ENCODE measurements at places on chromosomes 5 and 9.

GRCh38 chr9:105414947-105415661, 32.7 kb upstream of the FSD1L start:
- H3K4me3 ChIP-seq, result no peak overlapping the region
- no peaks in the 10 kb centered on the region for H3K4me1 ChIP-seq
- no peaks in the 10 kb centered on the region for H3K27me3 ChIP-seq
- H3K27ac ChIP-seq, result no peak overlapping the region

GRCh38 chr5:68332556-68332955, 117.0 kb downstream of the PIK3R1 start:
- H3K27ac ChIP-seq, result no peak overlapping the region
- no peak for DNase-seq
- H3K4me1 ChIP-seq, result no peaks in the 10 kb centered on the region
- H3K27me3 ChIP-seq, result no peaks in the 10 kb centered on the region
- H3K36me3 ChIP-seq, result no peaks in the 10 kb centered on the region

GRCh38 chr5:50958852-50959457, 292.5 kb downstream of the PARP8 start:
- DNase-seq, result no peak
- no peaks in the 10 kb centered on the region for H3K27me3 ChIP-seq
- H3K4me3 ChIP-seq, result no peak overlapping the region
- no peaks in the 10 kb centered on the region for H3K36me3 ChIP-seq

GRCh38 chr5:90037646-90038045, 371.9 kb downstream of the CETN3 start:
- H3K4me3 ChIP-seq, result no peak overlapping the region
- no peak for DNase-seq
- H3K27ac ChIP-seq, result no peak overlapping the region
- no peaks in the 10 kb centered on the region for H3K4me1 ChIP-seq

DNA sequence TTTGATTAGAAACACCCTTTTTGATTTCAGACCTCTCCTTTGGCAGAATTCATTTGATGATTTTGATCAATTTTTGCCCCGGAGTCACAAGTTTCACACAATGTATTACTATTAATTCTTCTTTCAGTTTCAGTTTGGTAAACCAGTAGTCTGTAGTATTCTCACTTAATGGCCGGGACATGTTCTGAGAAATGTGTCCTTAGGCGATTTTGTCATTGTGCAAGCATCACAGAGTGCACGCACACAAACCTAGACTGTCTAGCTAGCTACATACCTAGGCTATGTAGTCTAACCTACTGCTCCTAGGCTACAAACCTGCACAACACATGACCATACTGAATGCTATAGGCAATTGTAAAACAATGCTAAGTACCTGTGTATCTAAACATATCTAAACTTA, 662.5 kb downstream of the IRX1 start:
- H3K4me3 ChIP-seq, result no peak overlapping the region
- H3K27me3 ChIP-seq, result no peaks in the 10 kb centered on the region
- H3K36me3 ChIP-seq, result no peaks in the 10 kb centered on the region
- no peak overlapping the region for H3K27ac ChIP-seq
- H3K4me1 ChIP-seq, result no peaks in the 10 kb centered on the region
- no peak for DNase-seq

- no peak overlapping the region for H3K27ac ChIP-seq
- H3K27me3 ChIP-seq, result no peaks in the 10 kb centered on the region
- no peaks in the 10 kb centered on the region for H3K4me1 ChIP-seq
- no peak overlapping the region for H3K4me3 ChIP-seq
These were observed 109.6 kb upstream of the CNTLN start for GRCh38 chr9:17025281-17025680.

DNA sequence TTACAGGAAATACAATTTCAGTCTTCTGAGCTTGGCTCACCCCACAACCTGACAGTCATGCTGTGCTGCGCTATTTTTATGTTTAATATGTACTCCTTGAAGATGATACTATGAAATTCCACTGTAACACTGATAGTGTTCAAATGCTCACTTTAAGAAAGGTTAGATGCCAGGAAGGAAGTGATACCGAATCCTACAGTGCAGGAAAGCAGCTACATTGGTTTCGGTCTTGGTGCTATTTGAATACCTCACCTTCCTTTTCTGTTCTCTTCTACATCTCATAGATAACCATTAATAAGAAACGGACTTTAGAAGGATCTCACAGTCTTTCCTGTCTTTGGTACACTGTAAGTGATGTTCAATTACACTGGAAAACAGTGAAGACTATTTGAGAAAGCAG, 117.6 kb downstream of the SEMA5A start:
- DNase-seq, result no peak
- no peaks in the 10 kb centered on the region for H3K27me3 ChIP-seq
- peaks cover 4% of the 10 kb centered on the region for H3K4me1 ChIP-seq
- no peak overlapping the region for H3K4me3 ChIP-seq

- no peak overlapping the region for H3K27ac ChIP-seq
- no peak overlapping the region for H3K4me3 ChIP-seq
- no peak for DNase-seq
- no peaks in the 10 kb centered on the region for H3K27me3 ChIP-seq
These were observed 6.5 kb upstream of the INSL6 start for GRCh38 chr9:5191985-5192384.

- no peaks in the 10 kb centered on the region for H3K27me3 ChIP-seq
- no peaks in the 10 kb centered on the region for H3K36me3 ChIP-seq
- no peak for DNase-seq
- H3K4me1 ChIP-seq, result no peaks in the 10 kb centered on the region
- H3K4me3 ChIP-seq, result no peak overlapping the region
- H3K27ac ChIP-seq, result no peak overlapping the region
These were observed 210.5 kb downstream of the PJA2 start for GRCh38 chr5:109199289-109199688.

DNA sequence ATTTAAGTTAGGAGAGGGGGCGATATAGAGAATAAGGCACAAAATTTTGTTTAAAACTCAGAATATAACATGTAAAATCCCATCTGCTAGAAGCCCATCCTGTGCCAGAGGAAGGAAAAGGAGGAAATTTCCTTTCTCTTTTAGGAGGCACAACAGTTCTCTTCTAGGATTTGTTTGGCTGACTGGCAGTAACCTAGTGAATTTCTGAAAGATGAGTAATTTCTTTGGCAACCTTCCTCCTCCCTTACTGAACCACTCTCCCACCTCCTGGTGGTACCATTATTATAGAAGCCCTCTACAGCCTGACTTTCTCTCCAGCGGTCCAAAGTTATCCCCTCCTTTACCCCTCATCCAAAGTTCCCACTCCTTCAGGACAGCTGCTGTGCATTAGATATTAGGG, 18.3 kb downstream of the MOCS2 start:
- DNase-seq, result no peak
- peaks cover 3% of the 10 kb centered on the region for H3K4me1 ChIP-seq
- no peaks in the 10 kb centered on the region for H3K36me3 ChIP-seq
- peak overlapping the region; percentile 5 for H3K27ac ChIP-seq
- no peaks in the 10 kb centered on the region for H3K27me3 ChIP-seq

- no peak overlapping the region for H3K4me3 ChIP-seq
- no peaks in the 10 kb centered on the region for H3K27me3 ChIP-seq
- H3K4me1 ChIP-seq, result no peaks in the 10 kb centered on the region
- H3K36me3 ChIP-seq, result no peaks in the 10 kb centered on the region
- no peak overlapping the region for H3K27ac ChIP-seq
These were observed 53.7 kb upstream of the ANKH start for GRCh38 chr5:14925326-14925725.

DNA sequence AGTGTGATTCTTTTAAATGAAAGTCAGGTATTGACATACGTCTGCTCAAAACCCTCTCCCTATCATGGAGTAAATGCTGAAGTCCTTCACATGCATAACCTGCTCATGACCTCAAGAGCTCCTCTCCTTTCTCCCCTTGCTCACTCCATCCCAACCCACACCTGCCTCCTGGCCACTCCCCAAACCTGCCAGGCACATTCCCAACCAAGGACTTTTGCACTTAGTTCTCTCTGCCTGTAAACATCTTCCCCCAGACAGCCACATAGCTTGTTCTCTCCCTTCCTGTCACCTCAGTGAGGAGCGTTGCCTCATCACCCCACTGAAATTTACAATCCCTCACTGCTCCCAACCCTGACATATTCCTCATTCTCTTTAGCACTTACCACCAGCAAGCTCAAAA, 8.7 kb downstream of the SETD9 start:
- H3K36me3 ChIP-seq, result peaks cover 13% of the 10 kb centered on the region
- H3K4me1 ChIP-seq, result no peaks in the 10 kb centered on the region
- H3K27ac ChIP-seq, result no peak overlapping the region
- no peak for DNase-seq
- no peaks in the 10 kb centered on the region for H3K27me3 ChIP-seq
- H3K4me3 ChIP-seq, result no peak overlapping the region

GRCh38 chr9:113463418-113464285, at the start of gene RGS3:
Gene RGS3 (plus strand): TSS chr9:113463727. CDS start chr9:113463803, 76 bp downstream.
- no peaks in the 10 kb centered on the region for H3K36me3 ChIP-seq
- H3K27ac ChIP-seq, result peak within 1 kb of the TSS; percentile 83
- DNase-seq, result peak; percentile 86
- H3K4me1 ChIP-seq, result no peaks in the 10 kb centered on the region
- no peaks in the 10 kb centered on the region for H3K27me3 ChIP-seq

DNA sequence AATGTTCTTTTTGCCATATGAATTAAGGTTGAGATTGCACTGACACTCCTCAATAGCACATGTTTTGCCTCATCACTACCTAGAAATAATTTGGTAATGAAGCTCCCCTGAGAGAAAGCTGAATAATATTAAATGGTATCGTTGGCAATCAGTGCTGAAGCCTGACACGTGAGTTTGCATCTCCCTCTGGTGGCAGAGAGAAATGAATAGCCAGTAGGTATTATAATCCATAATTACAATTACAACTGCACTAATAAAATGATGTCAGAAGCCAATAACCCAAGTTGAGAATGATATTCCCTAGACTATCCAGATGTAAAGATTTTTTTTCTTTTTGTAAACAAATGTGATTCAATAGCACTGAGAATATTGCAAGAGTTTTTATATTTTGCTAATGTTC, 700.3 kb downstream of the PTPRD start:
- DNase-seq, result no peak
- no peak overlapping the region for H3K27ac ChIP-seq
- no peaks in the 10 kb centered on the region for H3K4me1 ChIP-seq
- H3K36me3 ChIP-seq, result no peaks in the 10 kb centered on the region
- H3K4me3 ChIP-seq, result no peak overlapping the region
- H3K27me3 ChIP-seq, result no peaks in the 10 kb centered on the region

DNA sequence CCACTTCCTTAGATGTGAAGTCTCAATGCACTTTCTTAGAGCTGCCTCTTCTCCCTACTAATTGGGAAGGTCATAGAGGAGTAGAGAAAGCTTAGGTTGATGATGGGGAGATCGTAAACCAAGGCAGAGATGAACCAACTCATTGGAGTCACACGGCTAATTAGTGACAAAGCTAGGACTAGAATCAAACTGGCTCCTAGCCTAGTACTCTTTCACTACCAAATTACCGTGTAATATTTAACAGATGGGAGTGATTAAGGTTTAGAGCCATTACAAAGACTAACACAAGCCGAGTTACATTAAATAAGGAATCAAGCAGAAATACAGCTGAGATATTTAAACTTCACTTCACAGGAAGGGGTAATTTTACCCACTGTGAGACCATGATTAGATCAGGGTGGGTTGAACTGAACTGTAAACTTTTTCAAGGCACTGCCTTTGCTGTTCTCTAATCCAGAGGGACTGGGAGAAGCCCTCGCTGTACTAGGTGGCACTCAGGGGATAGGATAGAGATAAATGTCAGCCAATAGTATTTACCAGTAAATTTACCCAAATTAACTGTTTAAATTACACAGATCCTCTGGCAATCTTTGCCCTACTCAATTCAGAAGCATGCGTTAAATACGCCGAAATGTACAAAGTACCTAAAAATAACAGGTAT, 166.4 kb upstream of the PIK3R1 start:
- H3K27ac ChIP-seq, result no peak overlapping the region
- no peak for DNase-seq
- no peak overlapping the region for H3K4me3 ChIP-seq
- H3K4me1 ChIP-seq, result no peaks in the 10 kb centered on the region
- no peaks in the 10 kb centered on the region for H3K27me3 ChIP-seq

GRCh38 chr9:11431490-11431889, 818.7 kb upstream of the PTPRD start:
- no peaks in the 10 kb centered on the region for H3K4me1 ChIP-seq
- no peaks in the 10 kb centered on the region for H3K36me3 ChIP-seq
- no peak overlapping the region for H3K27ac ChIP-seq
- no peak for DNase-seq
- no peaks in the 10 kb centered on the region for H3K27me3 ChIP-seq
- no peak overlapping the region for H3K4me3 ChIP-seq

DNA sequence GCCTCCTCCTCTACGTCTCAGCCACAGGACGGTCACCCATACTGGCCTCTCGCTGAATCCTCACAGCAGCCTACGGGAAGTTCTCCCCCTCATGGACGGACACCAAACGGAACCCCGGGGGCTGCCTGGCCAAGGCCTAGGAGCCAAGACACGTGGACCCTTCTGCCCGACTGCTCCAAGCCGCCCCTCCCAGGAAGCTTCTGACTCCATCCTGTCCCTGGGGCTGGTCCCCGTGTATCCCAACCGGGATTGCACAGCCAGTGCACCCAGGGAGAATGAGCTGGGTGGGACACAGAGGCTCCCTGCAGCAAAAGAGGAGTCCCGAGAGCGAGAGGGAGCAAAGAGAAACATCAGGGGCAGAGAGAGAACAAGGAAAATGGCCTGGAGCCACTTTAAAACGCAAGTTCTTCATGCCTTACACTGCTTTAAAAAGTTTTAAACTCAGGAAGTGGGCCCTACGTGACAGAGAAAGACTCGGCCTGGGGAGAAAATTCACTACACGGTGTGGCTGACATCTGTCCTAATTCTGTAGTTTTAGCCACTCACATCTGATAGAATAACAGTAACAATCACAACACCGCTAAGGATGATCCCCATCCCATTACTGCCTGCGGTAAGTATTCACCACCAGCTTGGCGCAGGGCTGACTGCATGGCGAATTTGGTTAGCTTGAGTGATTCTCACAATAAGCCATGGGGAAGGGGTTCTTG, 3.0 kb downstream of the FAM78A start:
- H3K4me1 ChIP-seq, result peaks cover 7% of the 10 kb centered on the region
- peak overlapping the region; percentile 3 for H3K27ac ChIP-seq
- DNase-seq, result no peak
- no peaks in the 10 kb centered on the region for H3K27me3 ChIP-seq
- peak overlapping the region; percentile 98 for H3K4me3 ChIP-seq

DNA sequence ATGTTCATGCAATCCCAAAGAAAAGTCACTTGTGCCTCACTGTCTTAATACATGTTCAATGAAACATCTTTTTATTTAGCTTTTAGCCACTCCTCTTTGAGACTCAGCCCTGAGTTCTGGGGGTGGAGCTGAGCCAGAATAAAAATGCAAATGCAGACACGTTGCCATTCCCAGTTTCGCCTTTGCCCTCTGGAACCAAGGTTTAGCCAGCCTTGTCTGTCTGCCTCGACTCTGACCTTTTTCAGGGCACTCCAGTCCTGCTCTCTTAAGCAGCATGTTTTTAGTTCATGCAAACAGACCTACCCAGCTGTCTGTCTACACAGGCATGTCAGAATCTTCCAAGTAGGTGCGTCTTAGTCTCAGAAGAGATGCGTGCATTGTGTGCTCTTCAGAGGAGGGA, 82.2 kb upstream of the RANBP3L start:
- H3K4me1 ChIP-seq, result no peaks in the 10 kb centered on the region
- H3K27me3 ChIP-seq, result no peaks in the 10 kb centered on the region
- DNase-seq, result no peak
- no peak overlapping the region for H3K27ac ChIP-seq
- H3K36me3 ChIP-seq, result no peaks in the 10 kb centered on the region
- H3K4me3 ChIP-seq, result no peak overlapping the region

GRCh38 chr9:38358390-38359296, 33.9 kb upstream of the ALDH1B1 start:
- DNase-seq, result peak; percentile 34
- H3K27ac ChIP-seq, result no peak overlapping the region
- H3K27me3 ChIP-seq, result no peaks in the 10 kb centered on the region
- H3K36me3 ChIP-seq, result no peaks in the 10 kb centered on the region
